ENCODE measurements at places on chromosomes 3 and 15.

DNA sequence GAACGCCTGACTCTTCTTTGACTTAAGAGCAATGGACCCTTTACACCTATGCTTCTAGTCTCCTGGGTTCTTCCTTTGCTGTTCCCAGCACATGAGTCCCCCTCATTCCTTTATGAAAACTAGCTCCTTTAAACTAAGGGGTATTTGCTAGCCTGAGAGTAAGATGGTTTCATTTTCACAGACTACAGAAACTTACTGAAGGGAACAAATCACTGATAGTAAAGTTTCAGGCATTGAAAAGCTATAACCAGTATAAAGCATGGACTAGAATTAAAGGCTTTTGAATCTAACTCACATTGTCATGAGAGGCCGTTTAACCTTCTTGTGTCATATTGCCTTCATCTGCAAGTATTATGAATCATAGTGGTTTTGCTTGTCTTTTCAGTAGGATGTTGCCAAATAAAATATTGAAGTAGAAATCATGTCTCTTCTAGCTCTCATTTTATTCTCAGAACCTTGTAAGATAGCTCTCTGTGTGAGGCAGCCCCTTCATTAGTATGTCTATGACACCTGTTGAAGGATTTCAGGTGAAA, 765.9 kb downstream of the NR2F2 start:
- DNase-seq: no peak

DNA sequence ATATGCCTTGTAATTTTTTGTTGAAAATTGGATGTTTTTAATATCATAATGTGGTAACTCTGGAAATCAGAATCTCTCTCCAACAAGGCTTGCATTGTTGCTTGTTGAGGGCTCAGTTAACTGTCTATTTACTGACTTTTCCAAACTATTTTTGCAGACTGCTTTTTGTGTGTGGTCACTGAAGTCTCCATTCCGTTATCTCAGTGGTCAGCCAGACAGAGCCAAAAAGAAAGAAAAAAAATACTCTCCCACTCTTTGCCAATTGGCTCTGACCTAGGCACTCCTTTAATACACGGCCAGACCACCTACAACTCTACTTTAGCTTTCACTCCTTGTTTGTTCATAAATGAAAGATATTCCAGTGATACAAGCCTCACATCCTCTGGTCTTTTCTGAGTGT, 52.5 kb downstream of the IFT80 start:
- DNase-seq: no peak

GRCh38 chr15:65954289-65954741, 85.0 kb downstream of the RAB11A start:
- DNase-seq: no peak

DNA sequence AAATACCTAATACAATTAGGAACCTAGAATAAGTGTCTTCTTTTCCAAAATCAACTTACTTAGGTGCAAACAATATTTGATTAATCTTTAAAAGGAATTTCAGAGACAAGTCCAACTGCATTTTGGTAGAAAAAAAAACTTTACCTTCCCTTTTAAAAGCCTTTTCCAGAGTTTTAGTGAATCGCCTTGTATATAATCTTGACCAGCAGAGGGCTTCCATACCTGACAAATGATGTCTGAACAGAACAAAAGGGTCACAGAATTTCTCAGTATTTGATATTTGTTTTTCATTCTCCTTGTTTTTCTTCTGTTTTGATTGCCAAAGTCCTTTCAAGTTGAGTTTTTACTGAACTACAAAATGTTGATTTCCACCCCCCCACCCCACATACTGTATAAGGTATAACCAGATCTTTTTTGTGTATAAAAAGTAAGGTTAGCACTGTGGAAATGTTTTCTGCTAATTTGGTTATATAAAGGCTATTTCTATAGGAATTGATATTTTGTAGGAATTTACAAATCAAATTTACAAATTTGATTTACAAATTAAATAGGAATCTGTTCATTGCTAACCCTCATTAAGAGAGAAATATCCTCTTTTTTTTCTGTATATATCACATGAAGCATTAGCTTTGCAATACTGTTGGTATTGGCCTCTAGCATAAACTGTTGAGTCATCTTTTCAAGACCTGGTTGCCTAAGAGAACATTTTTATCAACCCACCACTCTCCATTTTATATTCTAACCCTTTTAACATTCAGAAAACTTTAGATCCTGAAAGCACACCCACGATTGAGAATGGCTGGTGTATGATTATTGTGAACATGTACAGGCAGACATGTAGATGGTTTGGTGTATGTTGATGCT, 464.1 kb upstream of the RARB start:
- peak; percentile 4 for DNase-seq

GRCh38 chr3:184558726-184559125, 2.9 kb upstream of the EPHB3 start:
- no peak for DNase-seq

DNA sequence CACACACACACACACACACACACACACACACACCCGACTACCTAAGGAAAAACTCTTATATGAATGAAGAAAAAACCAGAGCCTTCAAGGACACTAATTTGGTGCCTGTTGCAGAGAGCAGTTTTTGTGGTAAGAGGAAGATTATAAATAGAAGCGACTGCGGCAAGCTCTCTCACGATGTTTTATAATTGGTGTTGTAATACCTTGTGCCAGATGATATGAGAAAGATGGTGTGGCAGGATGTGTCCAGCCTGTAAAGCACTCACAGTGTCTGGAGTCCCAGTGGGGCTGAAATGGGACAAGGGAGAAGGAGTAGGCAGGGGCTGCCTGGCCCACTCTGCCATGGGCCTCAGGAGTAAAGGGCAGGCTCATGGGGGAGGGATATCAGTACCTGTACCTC, 839.9 kb downstream of the AGBL1 start:
- DNase-seq: no peak

DNA sequence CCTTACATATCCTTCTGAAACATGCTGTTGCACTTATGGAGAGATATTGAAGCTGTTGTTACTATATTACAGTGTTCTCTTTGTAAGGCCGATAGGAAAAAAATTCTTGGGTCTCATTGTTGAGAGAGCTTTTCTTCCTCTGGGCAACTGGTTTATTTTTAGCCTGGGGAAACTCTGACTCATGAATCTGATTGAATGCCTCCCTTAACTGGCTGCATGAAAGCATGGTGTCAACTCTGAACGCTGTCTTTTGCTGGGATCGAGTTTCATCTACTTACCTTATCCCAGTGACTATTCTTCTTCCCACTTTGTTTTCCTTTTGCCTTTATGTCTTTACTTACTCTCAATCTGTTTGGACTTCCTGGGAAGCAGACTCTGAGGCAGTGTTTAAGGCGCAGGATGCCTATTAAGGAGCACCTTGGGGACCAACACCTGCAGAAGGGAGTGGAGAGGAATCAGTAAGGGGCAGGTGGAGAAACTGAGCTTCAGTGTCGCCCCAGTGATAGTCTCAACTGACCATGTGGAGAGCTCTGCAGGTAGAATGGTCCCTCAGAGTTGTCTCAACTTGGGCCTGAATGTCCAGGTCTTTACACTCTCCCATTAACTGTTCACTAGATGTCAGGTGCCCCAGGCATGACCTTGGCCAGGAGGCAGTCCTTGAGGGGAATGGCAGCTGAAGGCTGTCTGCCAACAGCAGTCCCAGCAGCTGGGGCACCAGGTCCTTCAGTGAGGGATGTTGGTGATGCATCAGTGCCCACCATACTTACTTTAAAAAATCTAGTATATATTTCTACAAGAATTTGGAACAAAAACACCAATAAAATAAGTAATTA, 88.9 kb upstream of the CCNL1 start:
- peak; percentile 90 for DNase-seq

- DNase-seq: no peak
These were observed 118.1 kb upstream of the LSAMP start for GRCh38 chr3:116563351-116563750.

DNA sequence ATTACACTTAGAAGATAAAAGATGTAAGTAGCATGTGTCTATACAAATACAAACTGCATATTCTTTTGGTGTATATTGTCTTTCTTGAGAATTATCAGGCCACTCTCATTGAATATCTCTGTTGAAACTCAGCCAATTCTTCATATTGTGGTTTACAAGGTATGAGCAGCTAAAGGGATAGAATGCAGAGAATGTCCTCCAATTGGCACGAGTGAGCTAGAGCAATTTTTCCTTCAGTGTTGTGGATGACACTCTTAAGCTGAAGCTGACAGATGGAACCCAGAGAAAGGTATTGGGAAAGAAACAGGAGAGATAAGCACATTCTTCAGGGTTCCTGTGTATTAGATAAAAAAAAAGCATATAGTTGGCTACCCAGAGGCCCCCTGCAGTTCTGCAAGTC, 453.1 kb downstream of the EPHA3 start:
- DNase-seq: no peak

GRCh38 chr3:42394579-42395288, 15.7 kb downstream of the LYZL4 start:
- DNase-seq: no peak

- no peak for DNase-seq
These were observed 4.3 kb downstream of the IRAK2 start for GRCh38 chr3:10169000-10169496.

DNA sequence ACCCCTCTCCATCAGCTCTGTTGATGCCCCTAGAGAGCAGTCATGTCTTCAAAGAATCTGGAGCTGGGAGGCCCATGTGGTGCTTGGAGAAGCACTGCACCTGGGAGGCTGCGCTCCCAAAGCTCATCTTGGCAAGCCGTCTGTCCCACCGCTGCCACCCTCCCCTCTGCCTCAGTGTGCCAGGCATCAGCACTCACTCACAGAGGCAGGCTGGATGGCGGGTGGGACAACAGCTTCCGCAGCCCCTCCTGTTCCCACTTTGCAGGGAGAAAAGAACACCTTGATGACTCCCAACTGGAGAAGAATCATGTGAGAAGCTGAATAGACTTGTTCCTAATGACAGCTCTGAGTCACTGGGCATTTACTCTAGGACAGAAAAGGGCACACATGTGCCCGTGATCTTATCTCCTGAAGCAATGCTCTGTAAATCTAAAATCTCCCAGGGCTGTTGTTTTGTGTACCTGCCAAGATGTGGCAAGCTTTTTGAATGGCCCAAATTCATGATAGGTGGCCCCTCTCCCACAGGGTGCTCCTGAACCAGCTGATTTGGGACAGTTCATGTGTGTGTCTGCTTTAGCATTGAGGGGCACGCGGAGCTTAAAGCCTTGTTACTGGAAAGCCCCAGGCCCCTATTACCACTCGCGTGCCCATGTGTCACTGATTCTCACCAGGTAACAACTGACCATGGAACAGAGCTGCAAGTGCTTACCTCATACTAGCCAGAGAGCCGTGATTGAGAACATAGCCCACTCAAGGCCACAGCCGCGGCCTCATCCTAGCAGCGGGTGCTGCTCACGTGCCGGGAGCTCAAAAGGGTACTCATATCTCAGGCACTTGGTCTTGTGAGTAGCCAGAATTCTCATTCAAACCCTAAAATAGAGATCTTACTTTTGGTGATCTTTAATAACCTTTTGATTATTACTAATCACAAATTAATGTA, 104.4 kb downstream of the DNAJB8 start:
- no peak for DNase-seq

DNA sequence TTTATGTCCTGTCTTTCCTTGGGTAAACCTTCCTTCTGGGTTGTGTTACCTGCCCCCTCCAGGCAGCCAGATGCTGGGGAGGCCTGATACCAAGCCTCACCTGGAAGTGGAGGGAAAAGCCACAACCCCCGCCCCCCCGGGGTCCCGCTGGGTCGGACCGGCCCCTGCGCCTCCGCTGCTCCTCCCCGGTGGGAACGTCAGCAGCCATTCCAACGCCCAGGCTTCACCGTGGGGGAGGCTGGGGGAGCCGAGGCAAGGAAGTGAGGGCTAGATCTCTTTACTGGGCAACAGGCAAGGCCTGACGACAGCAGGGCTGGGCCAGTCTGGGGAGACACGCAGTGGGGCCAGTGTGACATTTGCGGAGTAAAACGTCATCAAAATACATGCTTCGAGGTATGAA, 53.0 kb upstream of the SNRPA1 start:
- no peak for DNase-seq

DNA sequence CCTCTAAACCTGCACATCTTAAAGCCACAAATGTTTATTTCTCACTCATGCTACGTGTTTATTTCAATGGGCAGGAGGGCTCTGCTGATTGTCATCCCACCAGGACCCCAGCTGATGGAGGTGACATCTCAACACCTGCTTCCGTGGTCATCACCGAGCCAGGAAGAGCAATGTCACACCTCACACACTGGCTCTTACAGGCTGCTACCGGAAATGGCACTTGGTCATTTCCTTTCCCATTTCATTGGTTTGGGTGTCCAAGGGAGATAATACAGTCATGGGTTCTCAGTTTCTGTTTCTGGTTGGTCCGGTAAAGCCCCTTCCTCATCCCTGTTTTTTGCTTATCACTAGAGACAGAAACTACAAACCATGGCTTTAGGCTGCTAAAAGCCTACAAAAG, 41.9 kb downstream of the ABHD2 start:
- peak; percentile 86 for DNase-seq
